ENCODE measurements at places on chromosomes 7 and 10. TPM values are rescaled to one million over a fixed set of nuclear protein-coding genes. Genes with fewer than 3 reads are reported as not detected.

Gene DNAJC2
- 18.0 TPM for total RNA-seq

Gene C10orf71
- 3.7 TPM for total RNA-seq

Gene OR2A5
- total RNA-seq: not detected

Gene GPR15LG
- total RNA-seq: 0.64 TPM

Gene UTF1
- total RNA-seq: 0.35 TPM

Gene ING3
- total RNA-seq: 15.9 TPM

Gene FLNC
- 190 TPM for total RNA-seq

Gene NANOS1
- 1.9 TPM for total RNA-seq

Gene GHRHR
- total RNA-seq: not detected

Gene C10orf62
- total RNA-seq: 2.3 TPM

Gene TRPV6
- 5.2 TPM for total RNA-seq

Gene GPR26
- not detected for total RNA-seq

Gene ARHGEF35
- total RNA-seq: 7.7 TPM

Gene MYL10
- 8.8 TPM for total RNA-seq

Gene SPRN
- total RNA-seq: 1.7 TPM

Gene ALOX5
- total RNA-seq: 17.9 TPM

Gene LAMTOR4
- total RNA-seq: 83.1 TPM

Gene RNF148
- 4.8 TPM for total RNA-seq

Gene PANK1
- 44.7 TPM for total RNA-seq

Gene ZFAND2A
- 23.1 TPM for total RNA-seq

Gene CELF2
- 25.7 TPM for total RNA-seq

Gene PTPRN2
- 6.2 TPM for total RNA-seq

Gene IFIT3
- total RNA-seq: 12.9 TPM

Gene AZGP1
- total RNA-seq: 18.7 TPM

Gene ZNF488
- 2.4 TPM for total RNA-seq

Gene PDZD7
- 1.6 TPM for total RNA-seq

Gene SAP25
- total RNA-seq: 2.7 TPM

Gene IL6
- 0.64 TPM for total RNA-seq

Gene PRSS37
- not detected for total RNA-seq

Gene WDFY4
- 6.4 TPM for total RNA-seq

Gene SPAM1
- total RNA-seq: not detected

Gene CABCOCO1
- 1.4 TPM for total RNA-seq

Gene CCDC172
- not detected for total RNA-seq

Gene OR9A2
- total RNA-seq: 0.53 TPM

Gene RARRES2
- 68.7 TPM for total RNA-seq

Gene CFAP46
- 4.6 TPM for total RNA-seq

Gene HOXA6
- total RNA-seq: 72.5 TPM

Gene PRF1
- total RNA-seq: 2.0 TPM

Gene PLAU
- 34.2 TPM for total RNA-seq

Gene PKD2L1
- total RNA-seq: not detected

Gene PLCE1
- 16.2 TPM for total RNA-seq

Gene HTR5A
- total RNA-seq: not detected

Gene ZNF479
- not detected for total RNA-seq

Gene TFEC
- total RNA-seq: 14.2 TPM

Gene TMEM236
- total RNA-seq: 0.64 TPM

Gene TUBAL3
- not detected for total RNA-seq

Gene BEND7
- total RNA-seq: 19.9 TPM

Gene VPS37D
- total RNA-seq: 18.6 TPM
